Retinal pigment epithelial cell (primary cell): ENCODE measurements at places on chromosomes 6 and 20.
A peak's percentile ranks its signal among the peaks of the same experiment; 100 is the strongest.

- DNase-seq, result peak; percentile 13
Observed at GRCh38 chr6:137989664-137990063, 117.6 kb downstream of the PERP start.

GRCh38 chr6:157865249-157865648 lies 42.2 kb downstream of the SNX9 start:
- DNase-seq, result no peak

- DNase-seq, result no peak
Observed at GRCh38 chr6:36082318-36082717, 48.0 kb upstream of the MAPK13 start.

GRCh38 chr20:18289306-18289705 lies 979 bp downstream of the ZNF133 start:
- DNase-seq, result no peak

DNA sequence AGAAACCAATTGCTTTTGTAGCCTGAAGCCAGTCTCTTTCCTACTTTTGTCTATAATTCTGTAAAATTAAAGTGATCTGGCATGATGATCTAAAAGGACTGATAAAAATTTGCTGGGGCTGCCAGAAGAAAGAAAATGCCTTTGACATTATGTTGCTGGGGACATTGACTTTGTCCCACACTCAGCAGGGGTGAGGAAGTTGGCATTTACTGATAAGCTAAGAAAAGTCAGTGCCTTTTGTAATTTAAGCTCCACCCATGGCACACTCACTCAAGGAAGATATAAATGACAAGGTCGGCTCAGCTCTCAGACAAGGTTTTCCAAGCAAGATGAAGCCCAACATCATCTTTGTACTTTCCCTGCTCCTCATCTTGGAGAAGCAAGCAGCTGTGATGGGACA lies at the start of gene SEMG1:
Gene SEMG1 (plus strand): TSS at position 309 of the 400 bp plus-strand sequence. CDS start 21 bp downstream, at position 330.
- no peak for DNase-seq

- DNase-seq, result no peak
Observed at GRCh38 chr6:108750801-108751200, 97.4 kb upstream of the ARMC2 start.
